AML-193 (cell line): ENCODE measurements at places on chromosomes 3 and 15.

GRCh38 chr3:187836823-187837770, 91.8 kb upstream of the BCL6 start:
- DNase-seq = no peak

GRCh38 chr15:90558171-90558573, 28.4 kb downstream of the CRTC3 start:
- DNase-seq = no peak

GRCh38 chr15:52008698-52009434, 10.2 kb upstream of the MAPK6 start:
- DNase-seq = no peak

- no peak for DNase-seq
These were observed 286.5 kb downstream of the SQOR start for GRCh38 chr15:45921376-45921775.

DNA sequence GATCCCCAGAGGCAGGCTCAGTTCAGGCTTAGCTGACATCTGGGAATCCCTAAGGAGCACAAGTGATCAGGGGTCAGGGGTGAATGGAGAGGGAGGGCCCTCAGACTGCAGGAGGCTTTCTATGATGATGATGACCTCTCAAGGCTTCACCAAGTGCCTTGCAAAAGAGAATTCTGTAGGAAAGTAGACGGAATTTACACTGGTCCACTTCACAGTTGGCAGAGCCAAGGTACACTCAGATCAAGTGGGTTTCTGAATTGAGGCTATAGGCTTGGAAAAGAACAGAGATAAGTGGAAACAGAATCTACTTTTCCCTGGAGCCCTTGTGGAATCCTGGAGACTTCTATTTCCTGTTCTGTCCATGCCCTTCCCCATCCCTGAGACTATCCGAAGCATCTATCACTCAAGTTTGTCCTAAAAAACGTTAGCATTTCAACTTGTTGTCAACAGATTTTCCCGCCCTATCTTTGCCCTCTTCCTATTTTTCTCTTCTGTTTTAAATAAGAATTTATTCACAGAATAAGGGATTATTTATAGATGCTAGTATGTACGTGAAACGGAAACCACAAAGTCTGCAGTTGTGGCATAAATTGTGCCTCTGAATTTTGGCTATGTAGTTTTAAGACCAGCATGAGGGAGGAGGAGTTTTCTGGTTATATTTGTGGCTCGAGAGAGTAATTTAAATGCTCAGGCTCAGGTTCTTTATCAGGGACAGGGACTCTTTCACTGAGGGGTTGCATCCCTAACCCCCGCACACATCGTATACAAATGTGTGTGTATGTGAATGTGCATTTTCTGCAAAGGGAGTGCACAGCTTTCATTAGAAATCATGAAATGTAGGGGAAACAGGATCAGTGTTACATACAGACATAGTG, 12.8 kb downstream of the GCSAM start:
- DNase-seq = no peak

DNA sequence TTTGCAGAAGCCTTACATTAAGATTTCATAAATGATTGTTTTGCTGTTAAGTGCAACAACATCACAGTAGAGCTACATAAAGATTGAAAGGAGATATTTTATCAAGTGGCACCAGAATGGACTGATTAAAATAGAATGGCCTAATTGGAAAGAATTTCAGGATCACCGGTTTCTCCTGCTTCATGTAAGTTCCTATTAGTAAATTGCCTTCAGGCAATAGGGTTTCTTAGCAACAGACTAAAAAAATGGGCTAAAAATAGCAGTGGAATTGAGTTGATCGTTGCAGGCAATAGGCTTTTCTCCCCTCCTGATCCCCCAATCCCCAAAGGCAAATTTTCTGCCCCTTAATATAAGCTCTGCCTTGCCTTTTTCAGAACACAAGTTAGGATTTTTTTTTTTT, 917 bp downstream of the LNP1 start:
- peak; percentile 77 for DNase-seq

DNA sequence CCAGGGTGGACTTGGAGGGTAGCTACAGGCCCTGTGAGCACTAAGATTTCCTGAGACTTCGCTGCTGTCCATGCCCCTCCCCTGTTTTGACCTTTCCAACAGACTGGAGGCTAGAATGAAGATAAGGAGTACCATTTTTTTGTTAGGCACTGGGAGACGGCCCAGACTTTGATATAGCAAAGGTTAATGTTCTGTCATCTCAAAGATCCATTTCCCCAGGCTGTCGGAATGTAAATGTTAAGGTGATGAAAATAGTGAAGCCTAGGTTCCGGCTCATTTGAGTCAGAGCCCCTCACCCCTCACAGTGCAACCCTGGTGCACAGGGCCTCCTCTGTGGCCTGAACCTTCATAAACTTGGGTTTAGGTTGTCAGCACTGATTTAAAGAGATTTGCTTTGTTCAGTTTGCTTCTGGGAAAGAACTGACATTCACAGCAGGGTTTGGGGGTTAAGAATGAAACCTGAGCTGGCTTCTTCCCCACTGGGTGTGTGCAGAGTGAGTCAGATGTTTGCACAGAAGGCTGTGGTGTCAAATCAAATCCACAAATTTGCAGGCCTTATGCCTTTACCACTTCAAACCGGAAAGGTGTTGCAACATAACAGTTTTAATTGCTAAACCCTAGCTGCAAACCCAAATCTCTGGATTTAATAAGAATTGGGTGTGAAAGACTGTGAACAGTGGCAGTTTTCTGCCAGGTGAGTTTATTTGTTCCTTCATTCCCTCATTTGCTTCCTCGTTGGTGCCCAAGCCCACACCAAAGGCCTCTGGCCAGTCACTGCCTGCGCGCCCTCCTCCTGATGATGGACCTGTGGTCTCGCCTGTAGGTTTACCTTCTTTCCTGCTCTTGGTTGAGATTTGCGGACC, 20.6 kb upstream of the KCTD6 start:
- peak; percentile 99 for DNase-seq

DNA sequence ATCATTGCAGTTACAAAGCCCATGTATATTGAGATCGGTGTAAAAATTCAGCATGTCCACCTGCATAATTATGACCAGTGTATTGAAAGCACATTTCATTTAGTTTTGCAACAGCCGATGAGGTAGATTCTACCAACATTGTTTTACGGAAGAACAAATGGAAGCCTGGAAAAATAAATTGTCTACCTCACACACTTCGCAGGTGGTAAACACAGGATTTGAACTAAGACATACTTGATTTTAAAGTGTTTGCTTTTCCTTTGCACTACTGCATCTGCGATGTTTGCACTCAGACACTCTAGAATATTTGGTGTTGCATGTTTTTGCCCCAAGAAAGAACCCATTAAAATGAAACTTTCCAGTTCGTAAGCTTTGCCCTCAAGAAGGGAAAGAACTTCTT, 148.4 kb downstream of the PGPEP1L start:
- no peak for DNase-seq

GRCh38 chr3:71702131-71703024, 22.8 kb downstream of the EIF4E3 start:
- DNase-seq = peak; percentile 85
